ENCODE measurements at places on chromosomes 2 and 18.

- DNase-seq, result no peak
Observed at GRCh38 chr2:212548455-212548819, 9.8 kb upstream of the ERBB4 start.

DNA sequence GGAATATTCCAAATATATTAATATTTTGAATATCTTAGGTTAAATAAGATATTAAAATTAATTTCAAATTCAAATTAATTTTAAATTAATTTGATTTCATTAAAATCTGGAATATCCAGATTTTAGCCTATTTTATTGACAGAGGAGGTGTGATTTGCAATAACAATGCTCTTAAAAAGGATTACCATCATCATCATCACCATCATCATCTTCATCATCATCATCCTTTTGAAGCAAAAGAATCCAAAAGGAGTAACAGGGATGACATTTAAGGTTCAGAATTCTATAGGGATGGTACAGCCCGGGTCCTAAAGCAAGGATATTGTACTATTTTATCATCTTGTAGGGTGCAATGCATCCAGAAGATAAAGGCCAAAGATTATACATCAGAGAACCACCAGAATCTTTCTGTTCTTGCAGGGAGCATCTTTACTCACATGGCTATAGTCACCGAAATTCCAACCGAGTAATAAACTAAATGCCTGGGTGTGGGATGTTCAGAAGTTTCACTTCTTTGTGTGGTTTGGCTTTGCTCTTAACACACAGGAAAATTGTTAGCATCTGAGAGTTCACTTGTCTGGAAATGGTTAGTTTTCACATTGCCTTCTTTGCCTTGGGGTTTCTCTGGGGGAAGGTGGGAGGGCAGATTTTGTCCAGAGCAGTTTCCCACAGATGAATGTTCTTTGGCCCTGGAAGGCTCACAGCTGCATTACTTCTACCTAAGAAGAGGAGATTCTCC is 99.1 kb upstream of the ITGA6 start:
- no peak for DNase-seq

DNA sequence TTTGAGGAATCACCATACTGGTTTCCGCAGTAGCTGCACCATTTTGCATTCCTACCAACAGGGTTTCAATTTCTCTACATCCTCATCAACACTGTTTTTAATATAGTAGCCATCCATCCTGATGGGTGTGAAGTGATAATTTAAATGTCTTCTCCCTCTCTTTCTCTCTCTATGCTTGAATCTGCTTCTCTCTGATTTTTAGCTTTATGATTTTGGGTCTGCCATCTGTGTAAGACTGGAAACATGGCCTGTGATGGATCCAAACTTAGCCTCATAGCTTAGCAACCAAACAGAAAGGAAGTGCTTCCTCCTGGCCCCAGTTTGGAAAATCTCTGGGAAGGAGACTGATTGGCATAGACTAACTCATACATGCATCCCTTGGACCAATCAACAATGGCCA is 33.7 kb upstream of the OSBPL6 start:
- no peak for DNase-seq

GRCh38 chr2:207123776-207124391 is 41.9 kb downstream of the KLF7 start:
- DNase-seq, result no peak

- DNase-seq, result no peak
Observed at GRCh38 chr2:112480530-112481049, 1.4 kb upstream of the TTL start.

- no peak for DNase-seq
Observed at GRCh38 chr2:231177156-231178025, 21.0 kb upstream of the ARMC9 start.

DNA sequence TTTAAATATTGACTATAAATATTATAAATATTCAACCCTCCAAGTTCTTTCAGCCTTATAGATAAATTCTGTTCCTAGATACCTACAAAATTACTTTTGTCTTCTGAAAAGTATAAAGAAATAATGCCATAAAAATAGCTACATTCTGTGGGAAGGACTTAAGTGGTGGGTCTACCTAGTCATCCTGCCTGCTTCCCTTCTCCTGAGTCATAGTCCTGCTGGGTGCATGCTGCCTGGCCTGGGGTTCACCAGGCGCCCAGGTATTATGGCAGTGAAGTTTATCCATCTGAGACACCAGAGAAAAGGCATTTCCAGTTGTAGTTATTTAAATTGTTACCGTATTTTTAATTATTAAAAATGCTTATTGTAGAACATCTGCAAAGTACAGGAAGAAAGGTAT is 167.5 kb downstream of the SLC39A10 start:
- DNase-seq, result no peak

DNA sequence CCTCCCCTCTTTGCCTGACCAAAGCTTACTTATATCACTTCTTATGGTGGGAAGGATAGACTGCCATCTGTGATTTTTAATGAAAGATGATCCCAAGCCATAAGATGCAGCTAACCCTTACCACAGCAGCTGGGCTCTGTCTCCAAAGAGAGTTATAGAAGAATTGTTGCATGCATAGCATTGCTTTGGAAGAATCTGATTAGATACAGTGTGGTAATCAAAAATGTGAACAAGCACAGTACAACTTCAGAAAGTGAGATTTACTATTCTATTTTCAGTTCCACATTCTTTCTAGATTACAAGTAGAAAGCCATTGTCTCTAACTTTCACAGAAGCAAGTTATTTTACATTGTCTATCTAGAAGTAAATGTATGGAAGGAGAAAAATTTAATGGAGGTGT is 129.0 kb upstream of the ACVR2A start:
- no peak for DNase-seq

GRCh38 chr2:99398303-99398702 is 61.1 kb downstream of the EIF5B start:
- DNase-seq, result no peak

DNA sequence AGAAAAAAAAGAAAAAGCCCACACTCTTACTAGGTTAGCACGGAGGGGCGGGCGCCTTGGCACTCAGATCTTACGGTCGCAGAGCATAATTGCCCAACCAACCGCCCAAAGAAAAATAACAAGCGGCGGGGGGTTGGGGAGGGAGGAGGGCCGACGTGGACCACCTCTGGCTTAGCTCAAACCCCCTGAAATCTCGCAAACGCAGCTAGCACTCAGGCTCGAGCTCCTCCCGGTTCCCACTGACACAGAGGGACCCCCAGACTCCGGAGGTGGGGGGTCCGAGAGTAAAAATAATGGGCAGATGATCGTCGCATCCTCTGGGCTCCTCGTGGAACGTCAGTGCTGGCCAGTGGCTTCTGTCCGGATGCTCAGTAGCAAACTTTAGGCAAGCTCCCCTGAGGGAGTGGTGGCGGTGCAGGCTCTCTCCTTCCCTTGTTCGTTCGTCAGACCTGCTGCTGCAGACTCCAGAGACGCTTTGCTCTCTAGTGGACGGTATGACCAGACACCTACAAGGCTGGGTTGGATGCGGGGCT is 12.0 kb downstream of the CATIP start:
- peak; percentile 51 for DNase-seq

- no peak for DNase-seq
Observed at GRCh38 chr2:136582628-136583205, 182.6 kb upstream of the THSD7B start.

- DNase-seq, result peak; percentile 22
Observed at GRCh38 chr2:197803033-197803444, 1.4 kb upstream of the PLCL1 start.

DNA sequence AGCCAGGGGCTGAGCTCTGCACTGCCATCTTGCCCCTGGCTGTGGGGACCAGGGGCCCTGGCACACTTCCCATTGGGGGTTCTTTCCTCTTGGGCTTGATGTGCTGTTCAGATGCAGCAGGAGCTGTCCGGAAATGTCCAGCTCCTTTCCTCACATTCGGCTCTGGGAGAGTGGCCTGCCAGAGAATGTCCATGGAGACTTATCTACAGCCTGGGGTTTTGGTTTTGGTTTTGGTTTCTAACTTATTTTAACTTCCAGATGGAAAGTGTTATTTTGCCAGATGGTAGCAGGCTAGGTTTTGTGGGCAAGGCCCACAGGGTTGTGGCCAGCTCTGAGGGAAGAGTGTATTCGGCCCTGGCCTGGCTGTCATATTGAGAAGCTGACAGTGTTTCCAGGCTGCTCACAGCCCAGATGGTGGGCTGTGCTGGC is 177.3 kb downstream of the ANKRD30B start:
- DNase-seq, result no peak

DNA sequence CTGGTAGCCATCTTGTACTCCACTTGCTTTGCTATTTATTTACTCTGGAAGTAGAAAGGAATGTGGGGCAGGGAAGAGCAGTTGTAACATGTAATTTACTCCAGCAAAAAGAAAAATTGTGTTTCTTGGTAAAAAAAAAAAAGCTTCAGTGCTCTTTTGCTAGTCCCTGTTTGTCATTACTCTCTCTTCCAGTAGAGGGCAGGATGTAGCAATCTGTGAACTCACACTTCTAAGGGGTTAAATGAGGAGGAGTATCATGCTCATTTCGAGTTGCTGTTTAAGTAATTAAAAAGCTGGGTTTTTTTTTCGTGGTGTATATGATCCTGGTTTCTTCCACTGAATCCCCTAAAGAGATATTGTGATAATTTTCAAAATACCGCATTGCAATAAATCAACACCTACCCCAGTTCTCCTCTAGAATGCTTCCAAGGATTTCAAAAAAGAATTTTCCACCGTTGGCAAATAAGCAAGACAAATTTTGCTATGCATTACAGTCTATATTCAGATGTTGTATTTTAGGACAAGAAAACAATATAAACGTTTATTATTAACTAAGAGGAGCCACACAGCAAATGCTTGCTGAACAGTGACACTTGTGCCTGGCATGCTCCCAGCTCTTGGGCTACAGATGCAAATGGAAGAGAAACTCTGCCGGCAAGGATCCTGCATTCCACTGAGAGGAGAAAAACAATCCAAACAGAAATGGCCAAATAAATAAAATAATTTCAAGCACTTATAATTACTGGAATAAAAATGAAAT is 261.6 kb downstream of the ASXL3 start:
- peak; percentile 65 for DNase-seq

DNA sequence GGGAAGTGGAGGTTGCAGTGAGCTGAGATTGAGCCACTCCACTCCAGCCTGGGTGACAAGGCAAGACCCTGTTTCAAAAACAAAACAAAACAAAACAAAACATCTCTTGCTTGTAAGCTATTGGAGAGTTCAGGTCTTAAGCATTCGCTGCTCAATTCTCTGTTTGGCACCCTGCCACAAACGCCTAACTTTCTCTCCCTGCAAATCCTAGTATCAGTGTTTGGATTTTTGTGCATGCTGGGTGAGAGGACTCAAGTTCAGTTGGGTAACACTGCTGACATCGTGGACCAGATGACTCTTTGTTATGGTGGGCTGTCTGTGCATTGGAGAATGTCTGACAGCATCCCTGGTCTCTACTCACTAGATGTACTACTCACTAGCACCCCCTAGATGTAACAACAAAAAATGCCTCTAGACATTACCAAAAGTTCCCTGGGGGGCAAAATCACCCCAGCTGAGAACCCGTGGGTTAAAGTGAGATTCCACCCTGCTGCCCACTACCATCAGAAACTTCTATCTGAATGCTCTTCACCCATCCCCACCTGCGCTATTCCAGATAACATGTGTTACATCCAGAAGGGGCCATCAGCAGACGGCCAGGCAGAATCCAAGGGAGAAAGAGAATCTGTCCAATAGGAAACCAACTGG is 50.9 kb downstream of the CACNB4 start:
- no peak for DNase-seq

GRCh38 chr2:232957657-232958090 is 55.4 kb downstream of the NGEF start:
- no peak for DNase-seq

- DNase-seq, result no peak
Observed at GRCh38 chr2:72077702-72078169, 69.9 kb downstream of the CYP26B1 start.

DNA sequence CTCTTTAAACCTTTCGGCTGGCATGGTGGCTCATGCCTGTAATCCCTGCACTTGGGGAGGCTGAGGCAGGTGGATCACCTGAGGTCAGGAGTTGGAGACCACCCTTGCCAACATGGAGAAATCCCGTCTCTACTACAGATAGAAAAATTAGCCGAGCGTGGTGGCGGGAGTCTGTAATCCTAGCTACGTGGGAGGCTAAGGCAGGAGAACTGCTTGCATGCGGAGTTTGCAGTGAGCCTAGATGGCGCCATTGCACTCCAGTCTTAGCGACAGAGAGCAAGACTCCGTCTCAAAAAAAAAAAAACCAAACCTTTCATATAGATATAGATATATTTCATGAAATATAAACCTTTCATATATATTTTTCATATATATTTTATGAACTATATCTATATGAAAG is 864.7 kb downstream of the TRIB2 start:
- no peak for DNase-seq

DNA sequence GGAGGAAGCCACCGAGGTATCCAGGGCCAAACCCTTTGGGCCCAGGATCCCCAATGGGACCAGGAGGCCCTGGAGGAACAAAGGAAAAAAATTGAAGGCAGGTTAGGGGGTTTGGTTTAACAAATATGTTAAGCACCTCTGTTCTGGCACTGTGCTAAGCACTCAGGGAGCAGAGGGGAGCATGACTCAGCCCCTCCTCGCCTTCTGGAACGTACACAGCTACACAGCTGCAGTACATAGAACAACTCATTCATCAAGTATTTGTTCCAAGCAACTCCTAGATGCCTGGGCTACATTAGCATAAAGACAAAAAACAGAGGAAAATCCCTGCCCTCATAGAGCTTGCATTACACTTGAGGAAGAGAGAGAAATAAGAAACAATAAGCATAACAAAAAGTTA is 153.6 kb downstream of the COL4A4 start:
- no peak for DNase-seq

DNA sequence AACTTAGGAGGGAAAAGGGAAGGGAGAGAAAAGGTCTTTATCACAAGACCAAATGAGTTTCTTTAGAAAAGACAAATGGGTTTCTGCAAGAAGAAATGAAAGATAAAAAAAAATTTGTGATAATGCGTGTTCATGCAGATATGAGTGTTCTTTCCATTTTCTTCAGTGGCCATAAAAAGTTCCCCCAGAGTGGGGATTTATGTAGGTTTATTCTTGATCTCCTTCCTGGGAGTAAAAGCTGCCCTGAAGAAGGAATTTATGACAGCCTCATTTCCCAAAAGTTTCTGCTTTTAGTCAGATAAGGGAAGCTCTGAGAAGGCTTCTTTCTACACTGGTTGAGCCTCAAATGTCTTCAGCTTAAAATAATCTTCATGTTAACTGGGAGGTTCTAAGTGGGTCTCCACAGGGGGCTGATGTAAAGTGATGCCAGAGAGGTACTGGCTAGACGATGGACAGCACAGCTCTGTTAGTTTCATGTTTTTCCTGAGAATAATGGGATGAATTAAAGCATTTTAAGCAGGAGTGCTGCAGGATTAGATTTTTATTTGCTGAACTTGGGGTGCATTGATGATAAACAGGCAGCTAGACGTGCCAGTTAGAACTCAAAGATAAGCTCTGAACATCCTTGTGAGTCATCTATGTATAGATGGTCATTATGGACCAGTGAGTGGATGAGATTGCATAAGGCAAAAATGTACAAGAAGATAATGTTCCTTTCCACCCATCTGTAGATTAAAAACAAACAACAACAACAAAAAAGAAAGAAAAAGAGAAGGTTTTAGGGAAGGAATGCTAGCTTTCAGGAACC is 99.4 kb upstream of the MSH2 start:
- no peak for DNase-seq

- no peak for DNase-seq
Observed at GRCh38 chr2:233413046-233413445, 58.8 kb downstream of the DGKD start.
